DND-41 (cell line): ENCODE measurements at places on chromosomes 5 and 9.

GRCh38 chr5:91850031-91850430, 466.9 kb upstream of the ARRDC3 start:
- no peaks in the 10 kb centered on the region for H3K27me3 ChIP-seq
- no peak overlapping the region for H3K4me3 ChIP-seq
- DNase-seq: no peak
- H3K27ac ChIP-seq: no peak overlapping the region

- no peaks in the 10 kb centered on the region for H3K4me1 ChIP-seq
- no peak overlapping the region for H3K4me3 ChIP-seq
- DNase-seq: no peak
- H3K27me3 ChIP-seq: no peaks in the 10 kb centered on the region
- H3K36me3 ChIP-seq: no peaks in the 10 kb centered on the region
Measured at GRCh38 chr5:116733991-116734975, 159.7 kb upstream of the SEMA6A start.

DNA sequence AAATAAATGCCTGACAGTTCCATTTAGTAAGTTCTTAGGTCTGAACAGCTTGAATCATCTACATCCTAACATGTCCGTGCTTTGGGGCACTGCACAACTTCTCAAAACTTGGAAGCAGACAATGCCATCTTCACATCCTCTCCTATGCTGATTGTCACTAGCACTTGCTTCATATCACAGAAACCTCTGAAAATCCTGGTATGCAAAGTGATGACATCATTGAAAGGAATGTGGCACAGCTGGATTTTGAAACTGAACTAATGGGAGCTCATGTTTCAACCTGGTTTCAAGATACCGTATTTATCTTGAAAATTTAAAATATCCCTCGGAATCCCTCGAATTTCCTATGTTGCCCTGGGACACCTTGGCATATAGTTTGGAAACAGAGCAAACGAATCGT, 490.2 kb upstream of the DAP start:
- H3K27ac ChIP-seq: no peak overlapping the region
- no peaks in the 10 kb centered on the region for H3K4me1 ChIP-seq
- no peaks in the 10 kb centered on the region for H3K36me3 ChIP-seq
- no peaks in the 10 kb centered on the region for H3K27me3 ChIP-seq
- H3K4me3 ChIP-seq: no peak overlapping the region
- DNase-seq: no peak

- H3K27ac ChIP-seq: peak overlapping the region; percentile 46
- peaks cover 57% of the 10 kb centered on the region for H3K4me1 ChIP-seq
- DNase-seq: peak; percentile 86
- no peak overlapping the region for H3K4me3 ChIP-seq
Measured at GRCh38 chr5:133259199-133259997, 207.6 kb downstream of the HSPA4 start.

DNA sequence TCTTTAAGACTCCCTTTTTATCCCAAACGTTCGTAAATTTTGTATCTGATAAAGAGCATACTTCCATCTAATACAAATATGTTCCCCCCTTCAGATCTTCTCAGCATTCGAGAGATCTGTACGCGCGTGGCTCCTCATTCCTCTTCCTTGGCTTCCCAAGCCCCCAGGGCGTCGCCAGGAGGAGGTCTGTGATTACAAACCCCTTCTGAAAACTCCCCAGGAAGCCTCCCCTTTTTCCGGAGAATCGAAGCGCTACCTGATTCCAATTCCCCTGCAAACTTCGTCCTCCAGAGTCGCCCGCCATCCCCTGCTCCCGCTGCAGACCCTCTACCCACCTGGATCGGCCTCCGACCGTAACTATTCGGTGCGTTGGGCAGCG, 19.9 kb downstream of the CDKN2A start:
- peaks cover 56% of the 10 kb centered on the region for H3K4me1 ChIP-seq
- H3K4me3 ChIP-seq: peak overlapping the region; percentile 55
- no peaks in the 10 kb centered on the region for H3K27me3 ChIP-seq

DNA sequence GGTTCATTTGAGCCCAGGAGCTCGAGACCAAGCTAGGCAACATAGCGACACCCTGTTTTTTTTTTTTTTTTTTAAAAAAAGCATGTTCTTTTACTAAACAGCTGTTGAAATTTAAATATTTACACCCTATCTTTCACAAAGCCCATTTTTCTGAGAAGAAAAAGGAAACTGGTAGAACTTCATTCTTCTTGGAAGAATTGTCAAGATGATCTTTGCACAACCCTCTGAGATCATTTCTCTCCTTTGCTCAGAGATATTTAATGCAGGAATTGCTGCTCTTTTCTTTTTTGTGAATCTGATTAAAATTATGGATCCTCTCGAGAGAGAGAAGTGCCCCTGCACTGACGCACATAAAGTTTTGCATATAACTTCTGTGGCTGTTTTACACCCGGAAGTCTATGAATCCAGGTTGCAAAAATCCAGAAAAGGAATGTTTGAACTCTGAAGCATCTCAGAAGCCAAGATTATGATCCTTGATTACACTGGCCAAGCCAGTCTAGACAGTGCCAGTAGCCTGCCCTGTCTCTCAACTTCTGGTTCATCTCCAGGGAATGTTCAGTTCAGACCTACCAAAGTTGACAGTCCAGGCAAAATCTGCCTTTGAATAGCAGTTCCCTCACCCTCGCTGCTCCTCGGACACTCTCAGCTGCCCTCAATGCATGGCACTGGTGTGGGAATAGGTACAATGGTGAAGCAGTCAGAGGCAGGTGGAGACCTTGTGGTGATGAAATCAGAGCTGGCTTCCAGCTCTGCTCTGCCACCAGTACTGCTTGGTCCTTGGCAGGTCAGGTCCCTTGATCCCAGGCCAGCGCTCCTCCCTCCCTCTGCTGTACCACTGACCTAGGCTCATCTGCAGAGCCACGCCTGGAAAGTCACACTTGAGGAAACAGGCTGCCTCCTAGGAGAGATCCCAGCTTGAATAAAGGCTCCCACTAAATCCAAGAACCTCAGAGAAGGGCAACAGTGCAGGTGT, 13.3 kb upstream of the SLC31A2 start:
- peaks cover 4% of the 10 kb centered on the region for H3K27me3 ChIP-seq
- no peaks in the 10 kb centered on the region for H3K36me3 ChIP-seq
- no peaks in the 10 kb centered on the region for H3K4me1 ChIP-seq

DNA sequence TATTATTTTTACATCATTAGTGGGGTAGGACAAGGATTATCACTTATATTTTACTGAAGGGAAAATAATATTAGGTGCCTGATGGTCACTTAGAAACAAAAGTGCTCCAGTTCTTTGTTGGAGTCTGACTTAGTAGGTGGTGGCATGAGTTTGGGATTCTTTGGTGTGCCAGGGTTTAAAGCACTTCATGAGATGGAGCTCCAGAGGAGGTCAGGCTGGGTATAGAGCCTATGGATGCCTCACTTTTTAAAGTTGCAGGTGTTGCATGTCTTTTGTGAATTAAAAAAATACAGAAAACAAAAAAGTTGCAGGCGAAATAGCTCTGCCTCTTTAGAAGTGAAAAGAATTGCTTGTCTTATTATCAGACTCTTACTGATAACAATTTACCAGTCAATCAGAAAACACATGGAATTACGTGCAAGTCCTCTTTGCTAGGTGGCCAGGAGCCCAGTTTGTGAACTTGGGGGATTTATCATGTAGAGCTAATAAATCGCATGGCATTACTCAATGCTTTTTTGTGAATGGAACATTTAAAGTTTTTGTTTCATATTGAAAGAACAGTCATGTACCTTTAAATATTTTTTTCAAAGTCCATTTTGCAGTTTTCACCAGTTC, 1.6 kb downstream of the ITK start:
- no peak for DNase-seq
- H3K36me3 ChIP-seq: peaks cover 41% of the 10 kb centered on the region
- H3K27me3 ChIP-seq: no peaks in the 10 kb centered on the region

GRCh38 chr5:170480260-170480659, 23.6 kb upstream of the KCNIP1 start:
- peaks cover 23% of the 10 kb centered on the region for H3K27me3 ChIP-seq
- H3K36me3 ChIP-seq: no peaks in the 10 kb centered on the region
- no peak overlapping the region for H3K27ac ChIP-seq
- H3K4me1 ChIP-seq: no peaks in the 10 kb centered on the region
- H3K4me3 ChIP-seq: no peak overlapping the region

DNA sequence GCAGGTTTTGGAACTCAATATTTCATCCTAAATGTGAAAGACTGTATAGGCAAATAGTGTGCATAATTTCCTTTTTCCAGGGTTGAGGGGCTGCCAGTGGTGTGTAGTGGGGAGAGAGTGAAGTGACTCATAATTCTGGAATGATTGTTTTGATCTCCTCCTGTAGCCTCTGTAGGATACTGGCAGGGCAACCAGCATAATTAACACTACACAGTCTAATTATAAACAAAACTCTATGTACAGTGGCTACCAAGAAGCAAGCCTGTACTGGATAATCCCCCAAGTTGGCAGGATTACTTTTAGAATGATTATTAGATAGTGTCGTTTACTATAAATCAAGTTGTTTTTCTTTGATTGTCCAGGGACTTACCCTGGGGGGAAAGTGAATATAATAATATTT, 32.2 kb downstream of the LNPEP start:
- no peak overlapping the region for H3K27ac ChIP-seq
- DNase-seq: no peak

DNA sequence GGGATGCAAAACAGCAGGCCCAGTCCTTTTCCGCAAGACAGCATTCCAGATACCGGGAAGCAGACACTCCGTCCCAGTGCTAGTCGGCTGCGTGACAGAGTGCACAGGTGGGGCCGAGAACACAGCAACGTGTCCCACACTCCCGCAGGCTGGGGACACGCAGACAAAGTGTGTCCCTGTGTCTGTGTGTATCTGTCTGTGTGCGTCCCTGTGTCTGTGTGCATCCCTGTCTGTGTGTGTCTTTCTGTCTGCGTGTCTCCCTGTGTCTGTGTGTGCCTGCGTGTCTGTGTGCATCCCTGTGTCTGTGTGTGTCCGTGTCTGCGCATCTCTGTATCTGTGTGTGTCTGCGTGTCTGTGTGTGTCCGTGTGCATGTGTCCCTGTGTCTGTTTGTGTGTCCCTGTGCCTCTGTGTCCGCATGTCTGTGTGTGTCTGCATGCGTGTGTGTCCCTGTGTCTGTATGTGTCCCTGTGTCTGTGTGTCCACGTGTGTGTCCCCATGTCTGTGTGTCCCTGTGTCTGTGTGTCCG, 137.0 kb downstream of the MRPL36 start:
- no peak overlapping the region for H3K4me3 ChIP-seq
- H3K4me1 ChIP-seq: no peaks in the 10 kb centered on the region
- peaks cover 18% of the 10 kb centered on the region for H3K27me3 ChIP-seq
- no peak for DNase-seq
- no peaks in the 10 kb centered on the region for H3K36me3 ChIP-seq

GRCh38 chr9:30127371-30127770, 2257.1 kb upstream of the ACO1 start:
- H3K4me1 ChIP-seq: no peaks in the 10 kb centered on the region
- no peaks in the 10 kb centered on the region for H3K27me3 ChIP-seq
- no peak for DNase-seq
- no peaks in the 10 kb centered on the region for H3K36me3 ChIP-seq

DNA sequence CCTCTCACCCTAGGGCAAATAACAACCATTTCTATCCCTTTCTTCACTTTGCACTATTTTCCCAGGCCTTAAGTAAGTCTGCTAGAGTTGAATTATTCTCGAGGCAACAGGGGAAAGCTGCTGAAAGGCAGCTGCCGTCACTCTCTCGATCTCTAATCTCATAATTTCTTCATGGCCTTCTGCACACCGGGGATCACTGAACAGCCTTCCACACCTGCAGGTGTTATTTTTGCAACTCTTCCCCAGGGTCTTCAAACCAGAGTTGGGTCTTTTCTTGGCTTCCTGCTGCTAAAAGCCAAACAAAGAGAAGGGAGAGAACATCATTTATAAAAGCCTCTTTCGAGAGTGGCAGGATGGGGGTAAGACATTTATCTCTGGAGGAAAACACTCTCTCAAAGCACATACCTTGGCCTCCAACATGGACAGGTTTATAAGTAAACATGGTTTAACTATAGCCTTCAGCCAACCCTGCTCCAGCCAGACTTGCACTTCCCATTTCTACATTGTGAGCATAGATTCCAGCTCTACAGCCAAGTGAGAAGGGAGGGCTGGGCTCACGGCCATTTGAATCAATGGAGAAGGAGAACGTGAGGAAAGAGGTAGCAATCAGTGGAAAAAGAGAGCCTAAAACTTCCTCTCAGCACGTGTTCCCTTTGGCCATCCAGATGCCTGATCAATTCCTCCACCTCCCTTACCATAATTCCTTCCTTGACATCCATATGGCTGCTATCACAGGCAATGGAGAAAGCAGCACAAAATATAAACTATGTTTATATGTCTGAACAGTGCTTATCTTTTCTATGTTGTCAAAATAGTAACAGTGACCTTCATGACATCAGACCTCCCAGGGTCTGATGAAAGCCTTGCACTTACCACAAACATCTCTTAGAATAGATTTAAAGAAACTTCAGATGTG, 464.9 kb downstream of the TLE1 start:
- DNase-seq: peak; percentile 27
- no peaks in the 10 kb centered on the region for H3K27me3 ChIP-seq

GRCh38 chr5:55618318-55618717, 83.6 kb upstream of the PLPP1 start:
- H3K36me3 ChIP-seq: no peaks in the 10 kb centered on the region
- H3K27ac ChIP-seq: no peak overlapping the region
- no peaks in the 10 kb centered on the region for H3K4me1 ChIP-seq
- H3K27me3 ChIP-seq: no peaks in the 10 kb centered on the region
- H3K4me3 ChIP-seq: no peak overlapping the region

DNA sequence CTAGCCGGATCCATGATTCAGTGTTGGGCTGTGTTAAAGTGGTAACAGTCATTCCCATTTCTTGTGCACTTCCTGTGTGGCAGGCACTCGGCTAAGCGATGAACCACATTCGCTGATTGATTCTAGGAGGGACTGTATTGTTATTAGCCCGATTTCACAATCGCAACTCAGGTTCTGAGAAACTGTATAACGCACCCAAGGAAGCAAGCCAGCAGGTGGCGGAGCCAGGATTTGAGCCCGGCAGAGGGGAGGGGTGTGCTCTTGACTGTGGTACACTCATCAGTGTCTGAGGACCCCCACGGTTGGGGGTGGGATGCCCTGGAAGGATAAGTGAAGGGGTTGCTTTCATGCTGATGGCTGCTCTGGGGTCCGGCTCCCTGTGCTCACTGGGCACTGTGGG, 34.7 kb downstream of the LRSAM1 start:
- no peak overlapping the region for H3K4me3 ChIP-seq
- H3K27me3 ChIP-seq: no peaks in the 10 kb centered on the region
- no peak for DNase-seq
- peaks cover 17% of the 10 kb centered on the region for H3K36me3 ChIP-seq

DNA sequence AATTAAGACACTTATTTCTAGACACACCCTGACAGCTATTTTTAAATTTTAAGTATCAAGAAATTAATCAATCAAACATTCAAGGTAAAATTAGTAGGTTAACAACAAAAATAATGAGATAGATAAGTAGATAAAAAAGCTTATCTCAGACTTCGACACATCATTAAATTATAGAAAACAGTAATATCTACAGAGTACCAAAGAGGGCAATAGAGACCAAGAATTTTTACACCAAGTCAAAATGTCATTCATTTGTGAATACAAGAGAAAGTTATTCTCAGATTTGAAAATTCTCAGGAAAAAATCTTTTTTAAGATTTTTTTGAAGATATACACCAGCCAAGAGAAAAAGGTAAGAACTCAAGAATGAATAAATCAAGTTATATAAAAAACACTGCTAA, 445.6 kb downstream of the ACTL7B start:
- no peaks in the 10 kb centered on the region for H3K4me1 ChIP-seq
- DNase-seq: no peak
- H3K36me3 ChIP-seq: no peaks in the 10 kb centered on the region
- H3K4me3 ChIP-seq: no peak overlapping the region

- no peaks in the 10 kb centered on the region for H3K36me3 ChIP-seq
- H3K27ac ChIP-seq: no peak overlapping the region
- DNase-seq: no peak
- no peak overlapping the region for H3K4me3 ChIP-seq
Measured at GRCh38 chr5:1185038-1185627, 16.3 kb upstream of the SLC6A19 start.
